ENCODE measurements at places on chromosomes 1 and 21.

- DNase-seq: no peak
Observed at GRCh38 chr1:8625981-8626898, 191.2 kb downstream of the RERE start.

DNA sequence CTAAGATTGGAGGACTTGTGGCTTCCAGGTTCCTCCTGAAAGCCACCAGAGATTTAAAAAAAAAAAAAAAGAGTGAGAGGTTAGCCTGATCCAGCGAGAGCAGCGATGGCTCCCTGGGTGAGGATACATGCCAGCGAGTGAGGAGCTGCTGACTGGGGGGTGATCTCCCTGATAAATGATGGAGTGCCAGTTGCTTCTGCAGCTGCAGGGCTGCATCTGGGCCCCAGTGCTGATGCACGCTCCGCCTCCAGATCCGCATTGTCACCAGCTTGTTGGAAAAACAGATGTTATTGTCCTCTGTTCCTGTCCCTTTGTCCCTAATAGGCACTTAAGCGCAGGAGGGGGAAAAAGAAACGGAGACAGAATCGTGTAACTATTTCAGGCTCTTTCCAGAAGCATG, 28.6 kb downstream of the UBIAD1 start:
- DNase-seq: no peak

DNA sequence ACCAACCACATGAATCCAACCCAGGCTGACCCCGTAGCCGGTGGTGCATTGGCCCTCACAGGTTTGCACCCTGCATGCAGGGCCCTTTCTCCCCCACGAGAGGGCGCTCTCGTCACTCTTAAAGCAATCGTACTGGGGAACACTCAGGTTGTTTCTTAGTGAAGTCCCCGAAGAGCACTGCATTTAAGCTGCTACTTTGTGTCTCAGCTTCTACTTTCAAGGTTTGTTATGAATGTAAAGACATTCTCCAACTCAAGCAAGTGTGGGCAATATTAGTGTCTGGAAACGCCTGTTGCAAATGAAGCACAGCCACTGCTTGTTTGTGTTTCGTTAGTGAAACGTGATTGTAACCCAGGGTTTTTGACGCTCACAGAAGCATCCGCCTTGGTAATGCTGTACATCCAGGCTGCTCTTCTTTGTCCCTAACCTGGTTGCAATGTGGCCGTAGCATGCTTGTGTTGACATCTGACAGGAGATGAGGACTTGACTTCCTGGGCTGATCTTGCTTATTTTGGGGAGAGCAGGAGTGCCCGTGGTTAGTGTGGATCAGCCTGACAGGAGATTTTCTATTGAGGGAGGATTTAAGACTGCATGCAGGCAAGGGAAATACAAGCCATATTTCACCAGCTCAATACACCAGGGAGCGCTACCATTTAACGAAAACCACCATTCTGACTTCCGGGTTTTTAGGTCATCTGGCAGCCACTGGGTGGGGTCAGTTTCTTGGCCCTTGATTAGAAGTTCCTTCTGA, 79.8 kb downstream of the ST6GALNAC3 start:
- peak; percentile 86 for DNase-seq

DNA sequence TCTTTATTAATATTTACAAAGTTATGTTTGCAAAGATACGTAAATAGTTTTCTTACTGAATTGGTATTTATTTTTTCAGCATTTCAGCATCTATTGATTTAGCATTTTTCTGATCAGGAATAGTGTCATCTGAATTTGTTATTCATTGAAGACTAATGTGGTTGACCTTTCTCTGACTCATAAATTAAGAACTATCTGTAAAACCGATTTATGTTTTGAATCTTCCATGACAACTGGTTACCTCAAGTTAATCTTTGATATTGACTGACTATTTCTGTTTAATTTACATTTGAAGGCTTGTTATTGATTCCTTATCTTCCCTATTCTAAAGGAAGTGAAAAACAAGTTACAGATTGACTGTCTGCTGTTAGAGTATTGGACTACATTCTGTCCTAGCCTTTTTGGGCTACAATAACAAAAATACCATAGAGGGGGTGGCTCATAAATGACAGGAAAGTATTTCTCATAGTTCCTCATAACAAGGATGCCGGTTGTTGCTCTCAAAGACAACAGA, 1131.4 kb downstream of the PLA2G4A start:
- DNase-seq: no peak

DNA sequence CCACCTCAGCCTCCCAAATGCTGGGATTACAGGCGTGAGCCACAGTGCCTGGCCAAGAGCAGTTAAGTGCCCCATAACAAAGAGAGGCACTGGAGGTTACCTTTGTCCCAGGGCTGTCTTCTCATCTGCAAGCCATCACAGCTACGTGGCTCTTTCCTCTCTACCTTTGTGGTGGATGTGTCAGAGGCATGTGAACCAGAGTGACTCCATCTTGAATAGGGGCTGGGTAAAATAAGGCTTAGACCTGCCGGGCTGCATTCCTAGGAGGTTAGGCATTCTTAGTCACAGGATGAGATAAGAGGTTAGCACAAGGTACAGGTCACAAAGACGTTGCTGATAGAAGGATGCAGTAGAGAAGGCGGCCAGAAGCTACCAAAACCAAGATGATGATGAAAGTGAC, 59.4 kb upstream of the POU2F1 start:
- DNase-seq: no peak

- no peak for DNase-seq
Observed at GRCh38 chr1:152479792-152480595, 30.6 kb upstream of the LCE5A start.

Measured in AML-193 (cell line).